ENCODE measurements at places on chromosomes 3 and 15.

DNA sequence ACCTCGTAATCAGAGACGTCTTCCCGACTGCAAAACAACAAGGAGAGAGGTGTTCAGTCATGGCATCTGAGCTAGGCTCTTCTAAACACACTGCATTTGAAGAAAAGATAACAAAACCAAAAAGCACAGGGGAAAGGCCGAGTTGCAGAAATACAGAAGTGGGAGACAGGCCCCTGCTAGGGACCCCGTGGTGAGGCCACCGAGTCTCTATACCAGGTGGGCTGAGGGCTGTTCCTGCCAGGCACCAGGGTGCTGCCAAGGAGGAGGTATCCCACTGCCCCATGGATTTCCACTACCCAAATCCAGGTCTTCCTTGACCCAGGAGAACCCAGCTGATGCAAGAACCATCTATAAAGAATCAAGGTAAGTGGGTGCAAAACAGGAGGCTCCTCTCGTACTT lies 31.1 kb downstream of the RAB6B start:
- DNase-seq, result no peak

- DNase-seq, result no peak
These were observed 38.6 kb upstream of the HES1 start for GRCh38 chr3:194097141-194097882.

DNA sequence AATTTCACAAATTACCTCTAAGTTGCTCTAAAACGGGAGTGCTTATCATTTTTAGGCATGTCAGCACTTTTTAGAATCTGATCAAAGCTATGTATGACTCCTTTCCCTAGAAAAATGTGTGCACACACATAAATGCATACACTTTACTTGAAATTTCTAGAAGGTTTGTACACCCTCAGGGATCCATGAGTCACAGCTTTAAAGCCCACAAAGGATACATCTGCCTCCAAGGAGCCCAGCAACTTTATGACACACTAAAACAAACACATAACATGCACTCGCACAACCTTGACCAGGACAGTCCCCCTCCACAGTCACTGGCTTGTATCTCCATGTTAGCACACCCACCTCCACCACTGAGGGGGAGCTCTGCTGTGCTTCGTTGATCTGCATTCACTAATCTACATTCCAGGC lies 722.0 kb upstream of the CFAP20DC start:
- DNase-seq, result peak; percentile 41

DNA sequence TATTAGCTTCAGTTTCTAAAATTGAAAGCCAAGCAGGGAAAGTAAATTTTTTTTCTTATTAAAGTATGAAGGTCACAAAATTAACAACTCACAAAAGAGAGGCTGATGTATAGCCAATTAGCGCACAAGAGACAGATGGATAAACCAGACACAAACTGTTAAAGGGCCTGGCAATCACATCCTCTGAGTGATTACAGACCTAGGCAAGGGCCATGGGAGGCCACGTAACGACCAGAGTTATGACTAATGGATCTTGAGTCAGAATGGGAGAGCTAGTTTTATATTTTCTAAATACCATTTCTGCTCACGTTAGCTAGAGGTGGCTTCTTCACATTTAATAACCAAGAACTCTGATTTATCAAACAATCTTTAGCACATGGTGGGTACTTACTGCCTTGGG lies 17.8 kb upstream of the SCAMP5 start:
- DNase-seq, result no peak

- no peak for DNase-seq
These were observed 299 bp downstream of the TYRO3 start for GRCh38 chr15:41559239-41559782.

GRCh38 chr15:70517194-70517590 lies 246.2 kb downstream of the UACA start:
- no peak for DNase-seq

DNA sequence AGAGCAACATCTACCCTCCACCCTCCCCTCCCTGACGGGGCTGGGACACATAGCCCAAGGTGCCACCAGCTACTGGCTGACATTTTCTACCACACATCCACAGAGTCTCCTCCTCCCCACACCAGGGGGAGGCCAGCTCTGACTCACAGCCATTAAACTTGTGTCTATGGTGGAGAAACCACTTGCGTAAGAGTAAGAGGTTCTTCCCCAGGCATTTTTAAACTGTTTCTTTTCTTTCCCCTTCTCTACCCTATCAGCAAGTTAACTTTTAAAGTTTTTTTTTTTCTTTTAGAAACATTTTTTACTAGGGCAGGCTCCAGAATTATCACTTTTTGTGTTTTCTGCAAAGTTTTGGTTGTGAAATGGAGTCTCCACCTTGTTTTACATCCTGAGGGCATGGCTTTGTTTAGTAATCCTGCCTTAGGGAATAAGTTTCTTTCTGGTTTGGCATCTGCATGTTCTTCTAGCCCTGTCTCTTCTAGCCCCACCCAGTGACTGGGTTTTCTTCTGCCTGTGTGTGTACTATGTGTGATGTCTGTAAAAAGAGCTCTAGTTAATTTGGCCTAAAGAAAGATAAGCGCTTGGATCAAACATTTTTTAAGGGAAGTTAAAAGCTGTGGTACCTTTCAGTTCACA lies 148.8 kb upstream of the GADL1 start:
- peak; percentile 52 for DNase-seq

- DNase-seq, result no peak
These were observed 33.3 kb downstream of the RYR3 start for GRCh38 chr15:33344111-33344510.

DNA sequence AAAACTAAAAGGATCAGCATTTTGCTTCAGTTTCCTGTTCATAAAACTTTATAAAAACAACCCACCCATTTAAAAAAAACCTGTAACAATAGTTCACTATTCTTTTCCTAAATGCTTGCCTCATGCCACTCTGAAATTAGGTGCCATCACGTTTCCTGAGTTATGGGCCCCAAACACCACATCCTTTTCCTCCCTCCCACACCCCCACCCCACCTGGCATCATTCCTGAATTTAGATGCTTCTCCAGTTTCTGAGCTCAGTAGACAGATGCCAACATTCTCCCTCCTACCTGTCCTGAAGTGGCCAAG lies 11.9 kb upstream of the ARHGEF3 start:
- no peak for DNase-seq

- no peak for DNase-seq
These were observed 3.1 kb downstream of the GP5 start for GRCh38 chr3:194395778-194396538.

DNA sequence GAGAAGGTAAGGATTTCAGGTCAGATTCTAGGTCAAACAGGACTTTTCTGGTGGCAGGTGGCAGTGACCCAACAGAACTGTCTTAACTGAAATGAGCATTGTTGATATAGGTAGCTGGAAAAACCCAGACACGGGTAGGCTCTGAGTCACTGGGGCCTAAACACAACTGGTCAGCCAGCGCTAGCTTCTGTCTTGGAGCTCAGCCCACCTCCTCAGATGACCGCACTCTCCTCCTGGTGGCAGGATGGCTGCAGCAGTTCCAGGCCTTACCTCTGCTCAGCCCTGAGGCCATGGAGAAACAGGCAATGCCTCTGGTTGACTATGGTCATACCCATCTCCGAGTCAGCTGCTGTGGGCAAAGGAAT lies 61.1 kb upstream of the GATA2 start:
- DNase-seq, result no peak

DNA sequence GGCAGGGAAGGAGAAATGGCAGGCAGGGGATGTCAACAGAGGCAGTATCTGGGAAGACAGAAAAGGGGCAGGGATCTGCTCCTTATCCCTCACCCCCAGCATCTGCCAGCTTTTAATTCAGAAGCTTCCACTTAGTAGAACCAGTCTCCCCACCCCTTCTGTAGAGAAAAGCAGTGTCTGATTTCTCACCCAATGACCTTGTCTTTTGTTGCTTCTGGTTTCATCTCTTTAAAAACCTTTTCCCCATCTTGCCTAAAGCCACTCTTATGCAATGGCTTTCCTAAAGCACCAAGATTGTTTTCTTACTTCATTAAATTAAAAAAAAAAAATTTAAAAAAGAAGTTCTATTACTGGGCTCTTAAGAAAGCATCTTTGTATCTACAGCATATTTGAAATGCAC lies 27.8 kb downstream of the ARHGEF3 start:
- DNase-seq, result no peak

DNA sequence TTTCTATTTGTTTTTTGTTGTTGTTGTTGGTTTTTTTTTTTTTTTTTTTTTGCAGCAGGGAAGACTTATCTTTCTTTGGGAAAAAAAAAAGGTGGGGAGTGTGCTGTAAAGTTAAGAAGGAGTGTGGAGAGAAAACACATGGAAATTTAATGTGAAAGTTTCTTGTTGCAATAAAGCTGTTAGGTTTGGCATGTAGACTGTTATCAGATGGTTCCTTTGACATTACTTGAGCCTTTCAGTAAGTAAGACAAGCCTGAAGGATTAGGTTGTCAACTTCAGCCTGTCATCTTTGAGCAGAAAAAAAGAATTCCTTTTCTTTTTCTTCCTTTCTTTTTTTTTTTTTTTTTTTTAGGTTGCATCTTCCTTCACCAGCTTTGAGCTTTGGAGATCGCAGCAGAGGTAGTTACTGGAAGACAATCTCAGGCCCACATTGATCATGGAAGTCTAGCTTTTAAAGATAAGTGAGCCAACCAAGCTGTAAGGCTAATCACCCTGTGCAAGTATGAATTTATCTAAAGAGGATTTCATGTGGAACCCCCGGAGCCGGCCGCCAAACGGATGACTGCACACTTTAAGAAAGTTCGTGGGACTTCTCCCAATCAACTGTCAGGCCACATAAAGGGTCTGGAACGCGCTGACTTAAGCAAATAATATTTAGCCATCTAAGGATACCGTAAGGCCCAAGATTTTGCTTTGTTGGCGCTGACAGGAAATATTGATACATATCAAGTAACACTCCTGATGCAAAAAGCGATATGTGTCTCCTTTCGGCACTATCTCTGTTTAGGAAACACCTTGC lies 1040.1 kb upstream of the NR2F2 start:
- no peak for DNase-seq

GRCh38 chr15:95919460-95919859 lies 411.0 kb upstream of the NR2F2 start:
- DNase-seq, result no peak

DNA sequence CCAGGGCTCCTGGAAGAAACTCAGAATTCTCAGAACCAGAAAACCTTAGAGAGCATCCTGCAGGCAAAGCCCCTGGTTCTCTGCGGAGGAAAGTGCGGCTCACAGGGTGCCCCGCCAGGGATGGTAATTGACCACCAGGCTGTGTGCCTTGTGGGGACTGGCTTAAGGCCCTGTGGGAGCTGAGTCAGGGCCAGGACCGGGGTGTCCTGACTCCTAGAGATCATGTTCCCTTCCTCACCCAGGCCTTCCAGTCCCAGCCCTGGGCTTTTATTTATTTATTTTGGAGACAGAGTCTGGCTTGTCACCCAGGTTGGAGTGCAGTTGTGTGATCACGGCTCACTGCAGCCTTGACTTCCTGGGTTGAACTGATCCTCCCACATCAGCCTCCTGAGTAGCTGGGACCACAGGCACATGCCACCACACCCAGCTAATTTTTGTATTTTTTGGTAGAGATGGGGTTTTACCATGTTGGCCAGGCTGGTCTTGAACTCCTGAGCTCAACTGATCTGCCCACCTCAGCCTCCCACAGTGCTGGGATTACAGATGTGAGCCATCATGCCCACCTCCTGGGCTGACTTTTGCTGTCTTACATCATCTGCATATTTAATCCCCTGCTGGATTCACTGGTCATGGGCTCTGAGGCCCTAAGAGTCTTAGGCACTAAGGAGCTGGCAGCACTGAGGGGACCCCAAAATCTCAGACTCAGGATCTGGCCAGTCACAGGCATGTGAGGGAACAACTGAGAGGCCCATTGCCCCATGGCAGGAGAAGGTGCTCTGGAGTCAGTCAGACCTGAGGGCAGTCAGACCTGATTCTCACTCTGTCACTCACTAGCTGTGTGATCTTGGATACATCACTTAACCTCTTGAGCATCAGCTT lies 20.4 kb upstream of the LAMP3 start:
- DNase-seq, result no peak

DNA sequence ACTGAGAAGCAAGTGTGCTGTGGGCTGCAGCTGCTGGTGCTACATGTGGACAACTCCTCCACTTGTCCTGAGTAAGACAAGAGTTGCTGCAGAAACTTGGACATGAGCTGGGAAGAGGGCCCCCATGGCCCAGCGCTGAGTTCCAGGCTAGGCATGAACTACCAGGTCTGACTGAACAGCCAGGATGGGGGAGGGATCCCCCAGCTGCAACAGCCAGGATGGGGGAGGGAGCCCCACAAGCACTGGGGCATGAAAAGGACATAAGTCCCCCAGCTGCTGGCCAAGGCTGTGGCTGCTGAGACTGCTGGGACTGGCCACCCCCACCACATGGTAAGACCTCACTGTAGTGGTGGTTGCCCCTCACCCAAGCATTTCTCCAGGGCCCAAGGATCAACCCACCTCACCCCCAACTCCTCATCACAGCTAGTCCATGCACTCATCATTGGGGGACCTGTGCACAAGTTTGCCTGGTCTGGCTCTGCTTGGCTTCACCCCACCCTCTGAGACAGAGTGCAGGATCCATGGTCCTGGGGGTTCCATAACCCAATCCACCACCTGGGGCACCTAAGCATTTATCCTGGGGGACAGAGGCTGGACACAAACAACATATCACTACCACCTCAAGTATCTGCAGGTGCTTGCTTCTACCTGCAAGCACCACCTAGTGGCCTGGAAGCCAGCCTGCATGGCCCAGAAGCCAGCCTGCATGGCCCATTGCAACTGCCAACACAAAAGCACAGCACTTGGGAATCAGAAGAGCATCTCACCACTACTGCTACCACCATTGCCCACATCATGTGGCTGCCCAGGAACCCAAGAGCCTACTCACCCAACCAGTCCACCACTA lies 84.5 kb upstream of the STT3B start:
- no peak for DNase-seq
